Hematopoietic multipotent progenitor cell treated with erythropoietin and hydrocortisone succinate and interleukin-3 and kit ligand, for 15 days (in vitro differentiated cells): ENCODE measurements at places on chromosomes 2 and 18.

DNA sequence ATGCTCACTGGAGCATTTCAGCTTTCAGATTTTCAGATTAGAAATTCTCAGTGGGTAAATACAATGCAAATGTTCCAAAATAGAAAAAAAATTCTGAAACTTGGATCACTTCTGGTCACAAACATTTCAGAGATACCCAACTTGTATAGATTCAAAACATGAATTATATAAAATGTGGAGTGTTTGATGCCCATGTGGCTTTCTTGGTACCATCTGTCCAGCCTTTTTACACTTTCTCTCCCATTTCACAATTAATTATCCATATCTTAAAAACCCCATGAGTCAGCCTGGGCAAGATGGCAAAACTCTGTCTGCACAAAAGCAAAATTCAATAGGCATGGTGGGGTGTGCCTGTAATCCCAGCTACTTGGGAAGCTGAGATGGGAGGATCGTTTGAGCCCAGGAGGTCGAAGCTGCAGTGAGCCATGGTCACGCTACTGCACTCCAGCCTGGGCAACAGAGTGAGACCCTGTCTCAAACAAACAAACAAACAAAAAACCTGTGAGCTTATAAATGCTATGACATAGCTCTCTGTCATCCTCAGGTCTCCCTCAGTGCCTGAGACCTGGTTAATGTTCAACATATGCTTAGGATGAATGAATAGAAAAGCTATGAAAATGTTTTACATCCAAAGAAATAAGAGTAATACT, 146.3 kb upstream of the TTC39C start:
- DNase-seq, result no peak

GRCh38 chr18:78769502-78770105, 210.0 kb upstream of the SALL3 start:
- no peak for DNase-seq

- DNase-seq, result no peak
Measured at GRCh38 chr2:151520976-151521375, 111.3 kb downstream of the RIF1 start.

- DNase-seq, result no peak
Measured at GRCh38 chr2:127570282-127571250, 35.1 kb downstream of the MYO7B start.

DNA sequence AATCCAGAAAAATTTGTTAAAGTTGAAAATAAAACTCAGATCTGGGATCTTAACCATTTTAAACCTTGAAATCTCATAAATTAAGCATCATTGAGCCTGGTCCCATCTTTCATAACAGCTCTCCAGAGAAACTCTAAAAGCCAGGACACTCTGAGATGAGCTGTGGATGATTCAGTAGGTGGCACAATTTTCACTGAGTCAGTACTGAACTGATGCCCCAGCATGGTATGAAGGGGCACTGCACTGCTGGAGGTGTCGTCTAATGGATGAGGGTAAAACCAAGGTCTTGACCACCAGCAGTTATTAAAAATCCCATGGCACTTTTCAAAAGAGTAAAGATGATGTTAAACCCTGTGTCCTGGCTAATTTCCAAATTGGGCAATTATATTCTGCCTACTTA, 170.6 kb downstream of the FIGN start:
- DNase-seq, result no peak

DNA sequence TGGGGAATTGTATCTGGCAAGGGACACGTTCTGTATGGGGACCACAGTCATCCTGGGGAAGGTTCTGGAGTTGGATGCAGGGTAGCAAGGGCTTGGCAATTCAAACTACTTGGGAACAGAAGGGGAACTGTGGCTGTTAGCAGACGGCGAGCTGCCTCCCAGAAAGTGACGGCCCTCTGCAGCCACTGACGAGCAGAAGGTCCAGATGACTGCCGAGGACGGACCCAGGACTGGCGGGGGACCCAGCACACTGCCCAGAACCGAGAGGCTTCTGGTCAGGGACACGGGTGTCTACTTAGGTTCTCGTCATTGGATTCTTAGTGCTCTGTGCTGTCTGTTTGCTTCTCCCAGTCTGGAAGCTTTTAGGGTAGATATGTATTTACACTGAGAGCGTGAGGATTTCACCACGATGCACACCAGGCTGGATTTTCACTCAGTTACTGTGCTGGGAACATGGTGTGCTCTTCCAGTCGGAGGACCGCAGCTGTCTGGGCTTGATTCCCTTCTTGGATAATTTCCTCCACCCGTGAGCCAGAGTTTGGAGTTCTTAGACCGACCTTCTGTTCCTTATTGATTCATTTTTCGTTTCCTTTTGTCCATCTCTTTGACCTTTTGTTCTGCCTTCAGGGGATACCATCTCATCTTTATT, 13.4 kb downstream of the GPR35 start:
- DNase-seq, result no peak

DNA sequence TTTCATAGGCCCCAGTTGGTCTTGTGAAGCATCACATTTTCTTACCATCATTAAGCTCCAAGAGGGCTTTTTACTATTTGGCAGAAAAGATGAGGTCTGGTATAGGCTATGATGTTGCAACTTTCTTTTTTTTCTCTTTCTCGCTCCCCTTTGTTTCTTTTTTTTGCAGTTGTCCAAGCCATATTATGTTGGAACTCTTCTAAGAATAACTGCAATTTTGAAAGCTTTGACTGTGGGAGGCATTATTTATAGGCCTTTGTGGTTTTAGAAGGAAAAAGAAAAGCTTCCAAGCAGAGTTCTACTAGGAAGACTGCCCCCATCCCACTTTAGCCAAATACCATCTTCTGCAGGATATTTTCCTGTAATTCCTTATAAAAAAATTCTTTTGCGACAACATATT, 571.6 kb downstream of the ARHGAP15 start:
- no peak for DNase-seq
